Fibroblast of the aortic adventitia (primary cell): ENCODE measurements at places on chromosomes 1 and 21. TPM values are rescaled to one million over a fixed set of nuclear protein-coding genes. Genes with fewer than 3 reads are reported as not detected.

Gene IRF6
- total RNA-seq, result 3.1 TPM in 1 of 2 replicates, not detected in the other

Gene FGR
- 0.18 TPM in 1 of 2 replicates, not detected in the other for total RNA-seq

Gene MYOG
- total RNA-seq, result not detected in 2 replicates

Gene RGS13
- not detected in 2 replicates for total RNA-seq

Gene OR10J1
- total RNA-seq, result not detected in 2 replicates

Gene SPRR2E
- not detected in 2 replicates for total RNA-seq

Gene C21orf58
- total RNA-seq, result 3.6 and 10.2 TPM in 2 replicates

Gene VAV3
- total RNA-seq, result 0.09 TPM in 1 of 2 replicates, not detected in the other

Gene OR10Z1
- total RNA-seq, result not detected in 2 replicates

Gene DNASE2B
- total RNA-seq, result not detected in 2 replicates

Gene MTOR
- total RNA-seq, result 23.1 and 36.3 TPM in 2 replicates

Gene CELA3B
- total RNA-seq, result not detected in 2 replicates

Gene FMO5
- 1.8 and 3.3 TPM in 2 replicates for total RNA-seq

Gene AMPD1
- total RNA-seq, result not detected in 2 replicates

Gene SRGAP2B
- total RNA-seq, result 32.3 and 99.2 TPM in 2 replicates

Gene FCN3
- total RNA-seq, result not detected in 2 replicates

Gene SV2A
- total RNA-seq, result 17.4 and 25.0 TPM in 2 replicates

Gene SPEN
- 20.5 and 24.3 TPM in 2 replicates for total RNA-seq

Gene C1orf232
- not detected in 2 replicates for total RNA-seq

Gene ENTREP3
- 9.0 and 9.3 TPM in 2 replicates for total RNA-seq

Gene NCAM2
- total RNA-seq, result 5.9 and 19.4 TPM in 2 replicates
